Skin of body (tissue), 3 donors: ENCODE measurements at places on chromosomes 1 and 21. TPM values are rescaled to one million over a fixed set of nuclear protein-coding genes. Genes with fewer than 3 reads are reported as not detected.

Gene RCAN3
- total RNA-seq: 10.7 TPM

Gene KLHL12
- 21.3 TPM for total RNA-seq

Gene TRABD2B
- total RNA-seq: 1.5 TPM

Gene OR2T11
- total RNA-seq: not detected

Gene CD1C
- 1.7 TPM for total RNA-seq

Gene OR2W3
- 1.8 TPM for total RNA-seq

Gene ARHGEF10L
- total RNA-seq: 24.7 TPM

Gene CLCA4
- 1.8 TPM for total RNA-seq

Gene MMP23B
- 30.7 TPM for total RNA-seq

Gene POFUT2
- total RNA-seq: 31.3 TPM

Gene CRP
- not detected for total RNA-seq

Gene CRYAA
- total RNA-seq: not detected

Gene TAF12
- total RNA-seq: 26.2 TPM

Gene GPR52
- total RNA-seq: 3.6 TPM

Gene KIF14
- 3.6 TPM for total RNA-seq

Gene KCNJ9
- total RNA-seq: not detected

Gene ATAD3B
- total RNA-seq: 16.7 TPM

Gene HAO2
- total RNA-seq: 0.20 TPM

Gene HSD3B2
- 0.20 TPM for total RNA-seq

Gene CEPT1
- total RNA-seq: 46.8 TPM

Gene LIPI
- not detected for total RNA-seq

Gene MANEAL
- total RNA-seq: 3.5 TPM

Gene S100A4
- 102 TPM for total RNA-seq

Gene KCNA3
- total RNA-seq: 0.30 TPM

Gene ZNF695
- total RNA-seq: 1.7 TPM

Gene LPAR3
- 4.4 TPM for total RNA-seq

Gene PRR9
- 187 TPM for total RNA-seq

Gene HES3
- total RNA-seq: not detected

Gene S1PR1
- total RNA-seq: 15.2 TPM

Gene AMPD1
- 8.2 TPM for total RNA-seq

Gene ARHGEF16
- total RNA-seq: 5.4 TPM

Gene CORT
- total RNA-seq: 0.49 TPM

Gene S100B
- 22.7 TPM for total RNA-seq

Gene AK5
- 6.4 TPM for total RNA-seq

Gene RXFP4
- total RNA-seq: not detected

Gene PROX1
- 3.6 TPM for total RNA-seq

Gene PAQR6
- total RNA-seq: 0.79 TPM

Gene CSF3R
- total RNA-seq: 21.7 TPM

Gene STPG1
- 2.7 TPM for total RNA-seq

Gene CA6
- 4.8 TPM for total RNA-seq

Gene PDC
- not detected for total RNA-seq

Gene DNASE2B
- not detected for total RNA-seq

Gene TCHH
- 315 TPM for total RNA-seq

Gene S100A5
- not detected for total RNA-seq

Gene KRTAP12-2
- 1.5 TPM for total RNA-seq

Gene CGN
- total RNA-seq: 6.0 TPM

Gene TLCD4
- 9.0 TPM for total RNA-seq

Gene LRRC53
- total RNA-seq: not detected
